ENCODE measurements at places on chromosomes 4 and X. TPM values are rescaled to one million over a fixed set of nuclear protein-coding genes. Genes with fewer than 3 reads are reported as not detected.
A peak's percentile ranks its signal among the peaks of the same experiment; 100 is the strongest.

DNA sequence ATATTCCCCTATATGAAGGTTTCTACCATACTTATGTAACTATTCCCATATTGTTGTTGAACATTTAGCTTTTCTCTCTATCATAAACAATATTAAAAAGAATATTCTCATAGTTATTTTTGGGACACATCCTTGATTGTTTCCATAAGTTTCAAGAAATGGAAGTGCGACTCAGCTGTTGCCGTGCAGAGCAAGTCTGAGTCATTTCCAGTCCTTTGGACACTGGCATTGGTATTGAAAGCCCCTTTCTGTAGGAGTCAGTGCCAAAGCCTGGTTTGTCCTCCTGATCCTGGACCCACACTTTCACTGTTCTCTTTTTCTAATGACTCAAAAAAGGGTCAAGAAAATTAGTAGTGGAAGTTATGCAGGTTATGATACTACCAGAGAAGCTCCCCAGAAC, 108.3 kb upstream of the DIAPH2 start:
- H3K27me3 ChIP-seq, result no peaks in the 10 kb centered on the region
- H3K36me3 ChIP-seq, result no peaks in the 10 kb centered on the region
- no peak overlapping the region for H3K27ac ChIP-seq

HDX gene
- polyA plus RNA-seq, result 4.8 TPM

BEND4 gene
- 0.03 TPM for polyA plus RNA-seq

- no peaks in the 10 kb centered on the region for H3K36me3 ChIP-seq
- DNase-seq, result no peak
- no peak overlapping the region for H3K27ac ChIP-seq
- H3K4me3 ChIP-seq, result no peak overlapping the region
Observed at GRCh38 chr4:33989820-33990443, 2254.4 kb downstream of the ARAP2 start.

- DNase-seq, result peak; percentile 29
- no peaks in the 10 kb centered on the region for H3K27me3 ChIP-seq
Observed at GRCh38 chr4:101790521-101791181, at the start of gene BANK1. TSS of gene BANK1 (plus strand) at chr4:101790730. CDS start at chr4:101790881, 151 bp downstream.

ZIC3 gene
- not detected for polyA plus RNA-seq

DNA sequence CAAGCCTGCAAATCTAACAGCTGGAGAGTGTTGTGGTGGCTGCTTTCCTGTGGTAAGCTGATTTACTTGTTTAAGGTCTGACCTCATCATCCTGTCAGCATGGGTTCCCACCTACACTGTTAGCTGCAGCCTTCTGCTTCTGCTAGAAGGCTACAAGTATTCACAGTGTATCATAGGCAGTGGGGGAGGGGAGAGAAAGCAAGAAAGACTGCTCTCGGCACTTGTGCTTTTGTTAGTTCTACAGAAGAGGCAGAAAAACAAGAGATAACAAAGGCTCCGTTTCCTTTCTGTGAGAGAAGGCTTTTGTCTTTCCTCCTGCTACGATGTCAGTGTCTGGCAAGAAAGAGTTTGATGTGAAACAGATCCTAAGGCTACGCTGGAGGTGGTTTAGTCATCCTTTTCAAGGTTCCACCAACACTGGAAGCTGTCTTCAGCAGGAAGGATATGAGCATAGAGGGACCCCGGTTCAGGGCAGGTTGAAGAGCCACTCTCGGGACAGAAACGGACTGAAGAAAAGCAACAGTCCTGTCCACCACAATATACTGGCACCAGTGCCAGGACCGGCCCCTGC, at the start of gene KLHL4:
Gene KLHL4 (plus strand): TSS at position 232 of the 571 bp plus-strand sequence. CDS start 92 bp downstream, at position 324.
- H3K4me3 ChIP-seq, result peak within 1 kb of the TSS; percentile 41
- no peaks in the 10 kb centered on the region for H3K36me3 ChIP-seq
- DNase-seq, result peak; percentile 97
- no peaks in the 10 kb centered on the region for H3K27me3 ChIP-seq
- no peak within 1 kb of the TSS for H3K27ac ChIP-seq

EPGN gene
- 0.70 TPM for polyA plus RNA-seq

GRCh38 chrX:72028701-72029470, 102.8 kb downstream of the RTL5 start:
- H3K4me3 ChIP-seq, result no peak overlapping the region
- no peaks in the 10 kb centered on the region for H3K27me3 ChIP-seq
- H3K27ac ChIP-seq, result peak overlapping the region; percentile 50
- no peaks in the 10 kb centered on the region for H3K36me3 ChIP-seq
- DNase-seq, result no peak
- peaks cover 14% of the 10 kb centered on the region for H3K4me1 ChIP-seq

DNA sequence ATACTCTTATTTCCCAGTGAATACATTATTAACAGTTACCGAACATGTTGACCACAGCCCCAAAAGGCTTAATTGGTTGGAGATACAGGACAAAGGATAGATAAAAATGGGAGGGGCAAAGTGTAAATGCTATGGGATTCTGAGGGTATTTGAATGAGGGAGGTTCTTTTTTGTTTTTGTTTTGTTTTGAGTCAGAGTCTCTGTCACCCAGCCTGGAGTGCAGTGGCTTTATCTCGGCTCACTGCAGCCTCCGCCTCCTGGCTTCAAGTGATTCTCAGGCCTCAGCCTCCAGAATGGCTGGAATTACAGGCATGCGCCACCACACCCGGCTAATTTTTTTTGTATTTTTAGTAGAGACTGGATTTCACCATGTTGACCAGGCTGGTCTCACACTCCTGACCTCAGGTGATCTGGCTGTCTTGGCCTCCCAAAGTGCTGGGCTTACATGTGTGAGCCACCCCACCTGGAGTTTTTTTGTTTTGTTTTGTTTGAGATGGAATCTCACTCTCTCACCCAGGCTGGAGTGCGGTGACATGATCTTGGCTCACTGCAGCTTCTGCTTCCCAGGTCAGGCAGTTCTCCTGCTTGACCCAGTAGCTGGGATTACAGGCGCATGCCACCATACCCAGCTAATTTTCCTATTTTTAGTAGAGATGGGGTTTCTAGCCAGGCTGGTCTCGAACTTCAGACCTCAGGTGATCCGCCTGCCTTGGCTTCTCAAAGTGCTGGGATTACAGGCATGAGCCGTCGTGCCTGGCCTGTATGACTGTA, 9.0 kb downstream of the UBE2K start:
- H3K27ac ChIP-seq, result peak overlapping the region; percentile 15
- no peak for DNase-seq
- H3K4me3 ChIP-seq, result no peak overlapping the region
- no peaks in the 10 kb centered on the region for H3K27me3 ChIP-seq
- H3K4me1 ChIP-seq, result peaks cover 2% of the 10 kb centered on the region

DNA sequence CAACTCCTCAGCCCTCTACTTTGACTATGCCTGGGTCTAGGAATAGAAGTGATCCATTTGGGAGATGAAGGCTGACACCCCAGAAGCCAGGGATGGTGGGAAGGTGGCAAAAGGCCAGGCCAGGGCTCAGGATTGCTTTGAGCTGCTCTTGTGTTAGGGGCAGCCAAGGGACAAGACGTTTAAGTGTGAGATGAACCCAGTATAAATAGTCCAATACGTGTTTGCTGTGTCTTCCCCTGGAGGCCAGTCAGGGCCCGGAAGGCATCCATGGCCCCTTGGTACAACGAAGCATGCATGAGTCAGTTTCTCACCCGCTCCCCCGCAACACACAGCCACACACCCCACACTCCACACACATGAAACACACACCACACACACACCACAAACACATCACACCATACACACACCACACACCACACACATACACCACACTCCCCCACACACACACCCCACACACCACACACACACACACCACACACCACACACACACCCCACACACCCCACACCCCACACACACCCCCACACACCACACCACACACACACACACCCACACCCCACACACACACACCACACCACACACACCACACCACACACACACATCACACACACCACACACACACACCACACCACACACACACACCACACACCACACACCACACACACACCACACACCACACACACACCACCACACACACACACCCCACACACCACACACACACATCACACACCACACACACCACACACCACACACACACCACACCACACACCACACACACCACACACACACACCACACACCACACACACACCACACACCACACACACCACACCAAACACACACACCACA, 5.1 kb downstream of the STARD8 start:
- H3K4me1 ChIP-seq, result no peaks in the 10 kb centered on the region
- DNase-seq, result peak; percentile 23
- H3K36me3 ChIP-seq, result no peaks in the 10 kb centered on the region
- no peak overlapping the region for H3K27ac ChIP-seq
- H3K27me3 ChIP-seq, result no peaks in the 10 kb centered on the region

GRCh38 chr4:56757261-56757746, 64.2 kb downstream of the SPINK2 start:
- H3K27me3 ChIP-seq, result no peaks in the 10 kb centered on the region
- no peaks in the 10 kb centered on the region for H3K36me3 ChIP-seq
- no peak overlapping the region for H3K4me3 ChIP-seq
- H3K27ac ChIP-seq, result peak overlapping the region; percentile 86
- H3K4me1 ChIP-seq, result peaks cover 14% of the 10 kb centered on the region

DCAF4L1 gene
- 0.02 TPM for polyA plus RNA-seq

STOX2 gene
- polyA plus RNA-seq, result 3.3 TPM

GRCh38 chrX:95953564-95953963, 731.1 kb upstream of the DIAPH2 start:
- no peak overlapping the region for H3K27ac ChIP-seq
- no peaks in the 10 kb centered on the region for H3K36me3 ChIP-seq
- no peak overlapping the region for H3K4me3 ChIP-seq
- H3K27me3 ChIP-seq, result no peaks in the 10 kb centered on the region
- no peaks in the 10 kb centered on the region for H3K4me1 ChIP-seq

GRCh38 chrX:140608111-140608510, 101.4 kb upstream of the LINC00632 start:
- H3K4me3 ChIP-seq, result no peak overlapping the region
- no peak overlapping the region for H3K27ac ChIP-seq
- H3K36me3 ChIP-seq, result no peaks in the 10 kb centered on the region
- no peaks in the 10 kb centered on the region for H3K27me3 ChIP-seq

DNA sequence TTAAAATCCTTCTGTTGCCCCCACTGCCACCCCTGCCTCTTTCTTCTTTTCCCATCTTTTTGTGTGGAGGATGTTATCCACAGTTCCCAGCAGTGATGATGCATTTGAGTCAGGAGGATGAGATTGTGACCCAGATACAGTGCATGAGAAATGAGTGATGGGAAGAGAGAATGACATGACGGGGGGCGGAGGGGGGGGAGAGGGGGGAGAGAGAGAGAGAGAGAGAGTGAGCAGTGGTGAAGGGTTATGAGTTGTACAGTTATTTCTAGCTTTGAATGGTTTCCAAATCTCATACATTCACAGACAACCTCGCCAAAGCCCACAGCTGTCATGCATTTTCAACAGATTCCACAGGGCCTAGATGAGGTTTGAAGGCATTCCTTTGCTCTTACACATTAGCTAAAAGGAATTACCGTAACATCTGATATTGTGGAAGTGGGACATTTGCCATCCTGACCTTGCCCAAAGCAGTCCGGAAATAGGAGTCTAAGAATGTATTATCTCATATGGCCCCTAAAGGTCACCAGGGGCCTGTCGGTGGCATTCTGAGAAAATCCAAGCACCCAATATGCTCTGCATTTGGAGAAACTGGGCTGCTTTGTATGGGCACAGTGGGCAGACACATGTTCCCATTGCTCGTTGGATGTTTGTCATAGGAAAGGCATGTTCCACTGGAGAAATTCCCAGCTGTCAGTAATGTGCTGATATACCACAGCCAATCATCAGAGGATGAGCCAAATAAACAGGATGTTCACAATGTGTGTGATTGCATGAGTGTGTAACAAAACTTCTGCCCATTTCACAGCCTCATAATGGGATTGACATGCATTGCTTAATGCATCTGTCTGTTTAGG, 435.8 kb downstream of the SPRY1 start:
- no peaks in the 10 kb centered on the region for H3K27me3 ChIP-seq
- H3K4me3 ChIP-seq, result no peak overlapping the region
- peak; percentile 100 for DNase-seq
- peak overlapping the region; percentile 95 for H3K27ac ChIP-seq
- peaks cover 15% of the 10 kb centered on the region for H3K4me1 ChIP-seq
- H3K36me3 ChIP-seq, result no peaks in the 10 kb centered on the region

- H3K27me3 ChIP-seq, result peaks cover 3% of the 10 kb centered on the region
- H3K27ac ChIP-seq, result no peak overlapping the region
- H3K4me3 ChIP-seq, result no peak overlapping the region
- no peaks in the 10 kb centered on the region for H3K4me1 ChIP-seq
- H3K36me3 ChIP-seq, result no peaks in the 10 kb centered on the region
- no peak for DNase-seq
Observed at GRCh38 chr4:24589448-24589847, 5.1 kb upstream of the DHX15 start.

DMRTC1 gene
- not detected for polyA plus RNA-seq

- no peaks in the 10 kb centered on the region for H3K27me3 ChIP-seq
- no peaks in the 10 kb centered on the region for H3K4me1 ChIP-seq
- H3K27ac ChIP-seq, result no peak overlapping the region
- H3K36me3 ChIP-seq, result no peaks in the 10 kb centered on the region
Observed at GRCh38 chr4:164890691-164891090, 13.7 kb downstream of the APELA start.

DNA sequence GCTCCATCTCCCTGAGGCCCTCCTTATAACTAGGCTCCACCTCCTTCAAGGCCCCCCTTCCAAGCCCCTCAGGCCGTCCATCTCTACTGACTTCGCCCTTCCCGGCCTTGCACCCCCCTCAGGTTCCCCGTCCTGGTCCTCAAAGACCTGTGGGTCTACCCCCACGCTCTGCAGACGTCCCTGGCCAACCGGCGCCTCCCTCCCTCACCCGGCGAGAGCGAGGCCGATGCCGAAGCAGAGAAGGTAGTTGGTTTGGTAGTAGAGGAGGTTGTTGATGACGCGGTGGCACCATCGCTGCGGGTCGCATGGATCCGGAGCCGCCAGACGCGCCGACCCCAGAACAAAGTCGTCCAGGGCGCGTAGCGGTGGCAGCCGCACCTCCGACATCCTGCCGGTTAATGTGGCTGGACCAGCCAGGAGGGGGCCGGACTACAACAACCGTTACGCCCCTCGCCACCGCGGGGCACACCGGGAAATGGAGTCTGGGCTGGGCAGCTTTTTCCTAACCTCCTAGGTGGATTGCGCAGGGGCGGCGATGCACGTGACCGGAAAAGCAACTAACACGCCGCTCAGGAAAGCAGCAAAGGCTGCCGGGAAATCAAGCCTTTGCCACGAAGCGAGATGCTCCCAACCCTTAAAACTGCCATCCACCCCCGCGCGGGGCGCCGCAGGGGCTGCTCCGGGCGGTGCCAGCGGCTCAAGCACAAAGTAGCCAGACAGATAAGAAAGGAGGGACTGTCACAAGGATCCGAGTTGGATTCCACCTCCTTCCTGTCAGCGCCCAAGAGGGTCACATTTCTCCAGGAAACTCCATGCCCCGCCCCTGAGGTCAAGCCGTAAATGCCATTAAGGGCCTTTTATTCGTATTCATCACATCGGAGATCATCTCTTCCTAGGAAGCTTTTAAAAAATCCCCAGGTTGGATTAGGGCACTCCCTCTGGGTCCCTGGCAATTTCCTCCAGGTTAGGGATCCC, at the start of gene PRAF2:
Gene PRAF2 (minus strand): TSS at position 402 of the 975 bp plus-strand sequence. CDS start 15 bp downstream, at position 387.
- DNase-seq, result peak; percentile 89
- no peaks in the 10 kb centered on the region for H3K4me1 ChIP-seq
- H3K27ac ChIP-seq, result peak within 1 kb of the TSS; percentile 58
- H3K36me3 ChIP-seq, result peaks cover 2% of the 10 kb centered on the region
- peak within 1 kb of the TSS; percentile 77 for H3K4me3 ChIP-seq
